Aorta (tissue), 5 donors: ENCODE measurements at places on chromosomes 11 and 22. TPM values are rescaled to one million over a fixed set of nuclear protein-coding genes. Genes with fewer than 3 reads are reported as not detected.
A peak's percentile ranks its signal among the peaks of the same experiment; 100 is the strongest.

The NAV2 gene
- total RNA-seq, result 250 TPM

The TSGA10IP gene
- not detected for total RNA-seq

The OR51E1 gene
- 0.78 TPM for total RNA-seq

The OR52E6 gene
- not detected for total RNA-seq

The OR5D14 gene
- not detected for total RNA-seq

The BRMS1 gene
- 21.5 TPM for total RNA-seq

The SCGB1C1 gene
- total RNA-seq, result not detected

The CCDC117 gene
- total RNA-seq, result 20.3 TPM

GRCh38 chr22:25067851-25068421 lies 115.4 kb downstream of the KIAA1671 start:
- peak; percentile 84 for DNase-seq

DNA sequence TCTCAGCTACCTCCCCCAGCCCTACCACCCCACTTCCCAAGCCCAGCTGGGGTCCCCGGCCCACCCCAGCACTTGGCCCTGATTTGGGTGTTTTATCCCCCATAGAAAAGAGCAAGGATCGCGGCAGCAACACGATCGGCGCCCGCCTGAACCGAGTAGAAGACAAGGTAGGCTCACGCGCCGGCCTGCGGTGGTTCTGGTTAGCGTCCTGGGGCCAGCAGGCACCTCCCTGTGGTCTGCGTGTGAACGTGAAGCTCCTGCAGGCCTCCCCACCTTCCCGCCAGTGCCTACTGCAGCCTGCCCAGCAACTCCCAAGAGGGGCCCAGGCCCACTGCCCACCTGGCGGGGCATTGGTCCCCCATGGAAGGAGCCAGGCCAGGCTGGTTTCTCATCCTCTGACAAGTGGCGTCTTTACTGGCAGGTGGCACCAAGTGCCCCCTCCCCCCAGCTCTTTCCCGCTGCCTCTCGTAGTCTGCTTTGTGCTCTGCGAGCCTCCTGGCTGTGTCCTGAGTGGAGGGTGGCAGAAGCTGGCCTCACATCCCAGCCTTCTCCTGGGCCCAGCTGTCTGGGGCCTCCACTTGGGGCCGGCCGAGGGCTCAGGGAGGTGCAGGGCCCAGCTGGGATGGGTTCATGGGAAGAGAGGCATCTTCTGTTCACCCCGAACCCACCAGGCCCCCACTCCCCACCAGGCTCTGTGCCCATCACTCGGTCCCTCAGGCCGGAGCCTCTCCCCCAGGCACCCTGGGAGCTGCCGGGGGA lies 78.3 kb upstream of the KCNQ1OT1 start:
- DNase-seq, result peak; percentile 44

GRCh38 chr22:39664485-39665200 lies 94.1 kb downstream of the CACNA1I start:
- DNase-seq, result no peak

GRCh38 chr11:11263238-11264005 lies 89.6 kb downstream of the CSNK2A3 start:
- DNase-seq, result no peak

DNA sequence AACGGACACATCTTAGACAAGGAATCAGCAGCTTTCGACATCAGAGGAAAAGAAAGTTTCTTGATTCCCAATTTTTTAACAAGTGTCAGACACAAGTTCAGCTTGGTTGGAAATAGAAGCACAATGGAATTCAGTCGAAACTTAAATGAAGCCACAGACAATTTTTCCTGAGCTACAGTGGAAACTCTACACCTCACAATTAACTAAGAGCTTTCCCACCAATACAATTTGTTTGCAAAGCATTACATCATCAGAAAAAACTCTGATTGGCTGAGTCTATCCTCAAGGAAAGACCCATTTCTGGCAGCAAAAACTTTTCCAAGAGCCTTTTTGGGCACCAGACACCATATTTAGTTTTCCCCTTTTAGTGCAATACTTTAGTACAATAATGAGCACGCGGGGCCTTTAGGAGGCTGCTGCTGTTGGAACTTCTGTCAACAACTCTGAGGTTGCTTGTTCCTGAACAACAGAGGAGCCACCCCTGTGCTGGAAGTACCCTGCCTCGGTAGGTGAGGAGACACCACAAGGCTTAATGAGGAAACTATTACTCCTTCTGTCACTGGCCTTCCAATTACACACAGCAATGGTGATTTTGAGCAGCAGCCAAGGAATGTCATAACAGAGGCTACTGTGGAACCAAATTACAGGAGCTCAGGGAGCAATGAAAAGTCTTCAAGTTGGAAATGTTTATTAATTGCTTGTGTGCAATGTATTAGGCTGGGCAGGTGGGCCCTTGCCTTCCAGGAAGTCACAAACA lies 61.9 kb upstream of the BARX2 start:
- DNase-seq, result no peak

- DNase-seq, result no peak
Observed at GRCh38 chr11:127126986-127127385, 126.4 kb upstream of the KIRREL3 start.

DNA sequence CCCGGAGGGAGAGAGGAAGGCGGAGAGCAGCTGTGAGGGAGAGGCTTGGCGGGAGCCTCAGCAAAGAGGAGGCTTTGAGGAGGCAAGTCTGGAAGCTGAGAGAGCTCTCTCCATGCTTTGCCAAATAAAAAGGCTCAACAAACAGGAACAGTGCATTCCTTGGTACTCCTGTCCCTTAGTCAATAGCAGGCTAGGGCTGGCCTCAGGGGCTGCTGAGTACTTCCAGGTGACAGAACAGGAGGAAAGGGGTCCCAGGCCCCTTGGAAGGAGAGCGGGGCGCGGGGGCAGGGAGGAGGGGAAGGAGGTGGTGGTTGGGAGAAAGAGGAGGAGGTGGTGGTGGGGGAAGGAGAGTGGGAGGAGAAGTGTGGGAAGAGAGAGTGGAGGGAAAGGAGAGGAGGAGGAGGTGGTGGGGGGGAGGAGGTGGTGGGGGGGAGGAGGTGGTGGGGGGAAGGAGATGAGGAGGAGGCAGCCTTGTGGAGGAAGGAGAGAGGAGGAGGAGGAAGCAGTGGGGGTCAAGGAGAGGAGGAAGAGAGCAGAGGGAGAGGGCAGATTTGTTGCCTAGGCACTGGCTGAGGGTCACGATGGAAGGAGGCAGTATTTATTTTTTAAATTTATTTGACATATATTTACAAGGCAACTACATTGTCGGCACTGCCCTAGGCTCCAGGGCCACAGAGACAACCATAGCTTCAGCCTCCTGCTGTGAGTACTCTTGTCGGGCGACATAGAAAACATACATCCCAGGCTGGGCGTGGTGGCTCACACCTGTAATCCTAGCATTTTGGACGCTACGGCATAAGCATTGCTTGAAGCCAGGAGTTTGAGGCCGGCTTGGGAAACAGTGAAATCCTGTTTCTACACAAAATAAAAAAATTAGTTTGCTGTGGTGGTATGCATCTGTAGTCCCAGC lies 74.2 kb upstream of the ZBED5 start:
- no peak for DNase-seq

DNA sequence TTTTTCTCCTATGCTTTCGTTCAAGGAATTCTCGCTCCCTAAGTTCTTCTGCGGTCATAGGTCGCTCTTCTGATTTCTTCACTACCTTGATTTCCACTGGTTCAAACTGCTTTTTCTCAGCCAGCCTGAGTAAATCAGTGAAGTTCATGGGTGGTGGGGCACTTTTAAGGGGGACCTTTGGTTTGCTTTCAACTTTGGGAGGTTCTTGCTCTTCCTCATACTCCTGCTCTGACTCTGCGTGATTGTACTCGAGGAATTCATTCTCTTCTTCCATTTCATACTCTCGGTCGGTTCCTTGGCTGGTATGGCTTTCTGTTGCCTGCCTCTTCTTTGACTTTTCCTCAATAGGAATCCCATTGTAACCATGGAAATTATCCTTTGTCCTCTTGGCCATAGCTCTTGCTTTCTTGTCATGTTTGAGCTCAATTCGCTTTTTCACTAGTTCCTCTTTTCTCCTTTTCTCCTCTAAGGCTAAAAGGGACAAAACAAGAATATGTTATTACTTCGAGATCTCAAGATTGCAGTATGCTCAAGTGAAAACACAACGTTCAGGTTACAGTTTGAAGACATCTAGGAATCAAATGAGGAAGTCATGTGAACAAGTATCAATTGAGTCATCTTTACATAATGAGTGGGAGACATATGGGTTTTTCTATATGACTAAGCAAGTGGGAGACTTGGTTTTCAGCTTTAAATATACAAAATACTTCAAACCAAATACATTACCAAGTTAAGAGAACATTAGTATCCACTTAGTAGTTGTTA lies 16.2 kb downstream of the MISFA start:
- DNase-seq, result no peak

GRCh38 chr11:28964811-28965210 lies 856.6 kb downstream of the METTL15 start:
- no peak for DNase-seq

GRCh38 chr11:41446566-41446965 lies 12.9 kb downstream of the LRRC4C start:
- no peak for DNase-seq

GRCh38 chr11:130449996-130450769 lies 1.7 kb downstream of the ADAMTS15 start:
- peak; percentile 89 for DNase-seq

DNA sequence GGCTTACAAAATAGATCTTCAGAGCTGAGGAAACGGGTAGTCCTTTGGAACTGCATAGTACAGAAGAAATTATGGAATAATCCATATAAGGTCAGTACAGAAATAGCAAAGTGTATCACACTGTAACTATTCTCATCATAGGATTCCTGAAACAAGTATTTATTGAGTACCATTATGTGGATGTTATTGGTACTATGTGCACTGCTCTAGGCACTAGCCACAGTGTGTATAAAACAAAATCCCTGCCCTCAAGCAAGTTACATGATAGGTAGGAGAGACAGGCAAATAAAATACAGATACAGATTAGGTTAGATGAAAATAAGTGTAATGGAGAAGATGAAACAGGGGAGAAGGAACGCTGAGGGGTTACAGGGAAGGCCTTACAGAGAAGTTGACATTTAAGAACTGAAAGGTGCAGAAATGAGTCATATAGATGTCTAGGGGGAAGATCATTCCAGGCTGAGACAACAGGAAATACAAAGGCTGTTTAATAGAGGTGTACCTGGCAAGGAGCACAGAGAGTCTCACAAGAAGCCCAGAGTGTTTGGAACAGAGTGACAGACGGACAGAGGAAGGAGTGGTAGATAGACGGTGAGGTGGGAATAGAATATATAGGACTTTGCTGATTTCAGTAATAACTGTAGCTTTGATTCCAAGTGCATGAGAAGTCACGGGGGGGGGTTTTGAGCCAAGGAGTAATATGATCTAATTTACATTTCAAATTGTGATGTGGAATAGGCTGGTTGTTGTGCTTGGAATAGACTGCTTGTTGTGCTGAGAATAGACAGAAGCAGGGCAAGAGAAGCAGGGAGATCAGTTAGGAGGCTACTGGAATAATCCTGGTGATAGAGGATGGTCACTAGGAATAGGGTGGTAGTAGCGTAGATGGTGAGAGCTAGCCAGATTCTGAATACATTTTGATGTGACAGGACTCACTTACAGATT lies 13.7 kb downstream of the RNF141 start:
- no peak for DNase-seq

GRCh38 chr22:25216230-25216629 lies 3.2 kb upstream of the CRYBB2 start:
- DNase-seq, result no peak

- no peak for DNase-seq
Observed at GRCh38 chr11:84691830-84692229, 935.3 kb downstream of the DLG2 start.

GRCh38 chr11:24697522-24698111 lies 200.8 kb downstream of the LUZP2 start:
- no peak for DNase-seq

GRCh38 chr11:128416976-128417375 lies 170.4 kb downstream of the ETS1 start:
- no peak for DNase-seq

DNA sequence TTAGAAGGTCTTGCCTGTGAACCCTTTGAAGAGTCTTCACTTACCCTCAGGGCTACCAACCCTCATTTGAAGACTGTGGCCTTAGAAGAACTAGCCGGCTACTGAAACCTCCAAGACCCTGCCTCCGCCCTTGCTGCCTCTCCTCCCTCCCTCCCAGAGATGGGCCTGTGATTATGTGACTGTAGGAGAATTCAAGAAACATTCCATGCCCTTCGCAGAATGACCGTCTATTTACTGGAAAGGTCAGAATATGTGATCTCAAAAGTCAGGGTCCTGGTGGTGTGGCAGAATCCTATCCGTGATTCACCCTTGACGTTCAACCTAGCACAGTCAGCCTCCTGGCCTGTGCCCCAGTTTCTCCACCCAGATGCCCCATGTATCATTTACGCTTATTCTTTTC lies 109.6 kb downstream of the CTNND1 start:
- DNase-seq, result no peak

- DNase-seq, result no peak
Observed at GRCh38 chr22:44143105-44143474, 37.6 kb upstream of the PARVG start.

DNA sequence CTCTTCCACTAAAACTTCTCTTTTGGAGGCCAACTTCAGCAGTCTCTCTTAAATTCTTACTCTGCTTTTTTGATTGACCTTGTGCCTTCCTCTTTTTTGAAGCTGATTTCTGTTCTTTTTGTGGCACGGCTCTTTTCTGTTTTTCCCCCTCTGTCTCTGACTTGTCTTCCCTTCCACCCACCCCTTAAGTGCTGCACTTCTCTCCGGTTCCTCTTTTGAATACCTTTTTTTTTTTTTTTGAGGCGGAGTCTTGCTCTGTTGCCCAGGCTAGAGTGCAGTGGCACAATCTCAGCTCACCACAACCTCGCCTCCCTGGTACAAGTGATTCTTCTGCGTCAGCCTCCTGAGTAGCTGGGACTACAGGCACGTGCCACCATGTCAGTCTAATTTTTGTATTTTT lies 211.9 kb downstream of the BLID start:
- DNase-seq, result no peak

DNA sequence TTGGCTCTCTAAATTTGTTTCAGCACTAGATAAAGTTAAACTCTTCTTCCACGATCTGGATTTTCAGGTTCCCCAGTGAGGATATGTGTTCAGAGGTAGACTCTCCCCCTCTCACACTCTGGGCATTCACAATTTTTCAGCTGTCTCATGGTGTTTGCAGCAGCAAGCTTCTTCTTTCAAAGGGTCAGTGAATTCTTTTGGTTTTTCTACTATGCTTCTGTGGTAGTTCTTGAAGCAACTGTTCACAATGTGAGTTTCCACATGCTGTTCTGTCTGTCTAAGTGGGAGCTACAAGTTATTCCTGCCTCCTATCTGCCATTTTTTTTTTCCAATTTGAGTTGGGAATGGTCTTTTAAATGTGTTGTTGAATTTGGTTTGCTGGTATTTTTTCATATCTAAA lies 25.4 kb downstream of the CNTF start:
- no peak for DNase-seq
